ENCODE measurements at places on chromosomes 3 and 15.

DNA sequence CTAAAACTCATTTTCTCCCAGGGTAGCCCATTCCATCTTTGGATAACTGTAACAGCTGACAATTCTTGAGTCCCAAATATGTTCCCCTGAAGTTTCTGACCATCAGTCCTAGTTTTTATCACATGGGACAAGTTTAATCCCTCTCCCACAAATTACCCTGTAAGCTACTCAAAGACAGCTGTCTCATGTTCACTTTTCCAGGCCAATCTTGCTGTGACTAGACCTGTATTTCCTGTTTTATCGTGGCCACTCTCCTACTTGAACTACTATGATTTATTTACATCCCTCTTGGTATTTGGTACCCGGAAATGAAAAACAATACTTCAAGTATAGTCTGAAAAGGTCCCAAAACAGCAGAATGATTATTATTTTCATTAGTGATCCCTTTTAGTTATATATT lies 95.1 kb upstream of the MEX3B start:
- no peak for DNase-seq

DNA sequence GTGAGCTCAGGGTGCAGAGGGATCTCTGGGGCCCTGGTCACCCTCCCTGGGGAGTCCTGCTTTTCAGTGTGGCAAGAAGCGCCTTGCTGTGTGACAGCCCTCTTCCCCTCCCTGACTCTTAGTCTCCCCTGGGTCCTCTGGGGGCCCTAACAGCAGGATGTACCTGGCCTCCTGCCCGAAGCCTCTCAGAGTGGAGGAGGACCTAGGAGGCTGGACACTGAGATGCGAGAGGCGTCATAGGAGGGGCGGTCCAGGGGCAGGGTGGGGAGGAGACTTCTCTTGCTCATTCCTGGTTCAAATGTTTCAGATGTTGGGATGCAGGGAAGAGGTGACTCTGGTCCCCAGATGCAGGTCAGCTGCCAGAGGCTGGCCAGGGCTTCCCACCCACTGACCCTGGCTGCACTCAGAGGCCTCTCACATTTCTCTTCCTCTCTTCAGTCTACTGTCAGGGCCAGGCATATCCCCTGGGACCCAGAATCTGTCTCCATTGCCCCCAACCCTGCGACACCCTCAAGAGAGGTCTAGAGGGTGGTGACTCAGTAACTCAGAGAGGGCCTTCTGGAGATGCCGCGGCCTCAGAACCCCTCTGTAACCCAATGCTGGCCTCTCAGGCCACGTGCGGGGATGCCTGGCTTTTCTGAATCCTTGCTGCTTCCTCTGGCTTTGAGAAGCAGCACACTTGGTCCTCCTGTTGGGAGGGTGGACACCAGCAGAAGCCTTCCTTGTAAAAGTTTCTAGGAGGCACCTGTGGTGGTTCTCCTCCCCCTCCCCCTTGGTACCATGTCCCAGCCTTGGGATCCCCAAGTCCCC lies 25.9 kb downstream of the SNX33 start:
- DNase-seq = no peak

DNA sequence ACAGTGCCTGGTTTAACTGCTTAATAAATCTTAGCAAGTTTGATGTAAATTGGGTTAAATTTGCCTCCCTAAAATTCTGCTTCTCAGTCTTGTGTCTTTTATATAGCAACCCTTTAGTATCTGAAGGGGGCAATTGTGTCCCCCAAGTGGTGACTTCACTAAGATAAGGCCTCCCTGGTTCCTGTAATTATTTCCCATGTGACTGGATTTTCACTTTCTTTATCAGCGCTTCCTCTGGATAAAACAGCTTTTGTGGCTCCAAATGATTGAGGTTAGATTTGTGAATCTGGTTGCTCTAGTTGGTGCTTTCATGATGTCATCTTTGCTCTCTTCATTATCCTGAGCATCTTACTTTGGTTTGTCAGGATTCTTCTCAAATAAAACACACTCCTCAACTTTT lies 334.3 kb upstream of the CTDSPL start:
- DNase-seq = no peak

DNA sequence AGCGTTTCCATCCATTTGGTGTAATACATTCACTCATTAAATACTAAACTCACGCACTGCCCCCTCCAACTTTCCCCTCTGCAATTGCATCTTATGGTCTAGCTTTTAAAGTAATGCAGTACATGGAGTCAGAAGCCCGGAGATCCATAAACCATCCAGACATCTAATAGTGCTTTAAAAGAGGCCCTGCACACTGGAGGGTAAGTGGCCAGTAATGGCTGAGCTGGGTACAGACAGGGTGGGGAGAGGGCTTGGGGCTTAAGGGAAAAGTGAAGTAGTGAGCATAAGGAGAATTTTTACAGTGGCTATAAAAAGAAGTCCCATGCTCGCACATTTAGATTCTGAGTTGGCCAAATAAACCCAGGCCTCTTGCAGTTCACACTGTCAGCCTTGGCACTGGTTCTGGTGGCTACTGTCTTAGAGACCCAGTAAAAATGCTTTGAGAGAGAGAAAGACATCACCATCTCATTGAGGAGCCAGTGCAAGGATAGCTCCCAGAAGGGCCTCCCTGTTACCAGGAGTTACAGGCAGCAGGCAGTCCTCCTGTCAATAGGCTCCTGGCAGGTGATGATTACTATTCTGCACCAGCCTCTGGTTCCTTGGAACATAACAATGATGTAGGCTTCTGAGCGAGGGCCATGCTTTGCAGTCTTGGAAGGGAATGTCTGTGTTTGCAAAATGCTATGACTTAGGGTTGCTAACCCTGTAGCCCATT lies 112.6 kb upstream of the NEO1 start:
- DNase-seq = no peak

DNA sequence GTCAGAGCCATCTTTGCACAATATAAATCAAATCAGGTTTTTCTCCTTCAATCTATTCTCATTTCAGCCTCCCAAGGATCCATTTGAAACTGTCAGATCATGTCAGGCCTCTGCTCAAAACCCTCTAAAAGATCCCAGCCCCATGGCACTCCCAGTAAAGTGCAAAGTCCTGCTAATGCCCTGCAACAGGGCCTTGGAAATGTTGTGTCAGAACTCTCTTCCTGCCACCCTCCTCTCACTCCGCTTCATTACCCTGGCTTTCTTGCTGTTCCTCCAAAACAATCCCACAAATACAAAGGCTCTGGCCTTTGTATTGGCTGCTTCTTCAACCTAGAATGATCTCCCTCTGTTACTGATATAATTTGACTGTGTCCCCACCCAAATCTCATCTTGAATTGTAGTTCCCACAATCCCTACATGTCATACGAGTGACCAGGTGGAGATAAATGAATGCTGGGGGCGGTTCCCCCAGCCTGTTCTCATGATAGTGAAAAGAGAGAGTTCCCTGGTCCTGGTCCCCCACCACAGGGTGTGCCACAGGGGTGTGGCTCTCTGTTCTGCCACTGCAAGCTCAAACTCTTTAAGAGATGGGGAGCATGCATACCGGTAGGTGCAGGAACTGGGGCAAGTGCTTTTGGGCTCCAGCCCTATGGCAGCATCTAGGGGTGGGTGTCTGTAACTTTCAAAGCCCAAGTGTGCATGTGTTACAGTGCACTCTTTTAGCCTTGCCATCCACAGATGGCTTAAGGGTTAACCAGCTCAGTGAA lies 22.9 kb upstream of the TRA2B start:
- DNase-seq = no peak

- no peak for DNase-seq
These were observed 41.6 kb downstream of the WNT5A start for GRCh38 chr3:55445551-55445950.

- peak; percentile 11 for DNase-seq
These were observed 172.2 kb downstream of the SSR3 start for GRCh38 chr3:156382458-156383346.

Measured in GM12892 (cell line).